ENCODE measurements at places on chromosomes 4 and X.

DNA sequence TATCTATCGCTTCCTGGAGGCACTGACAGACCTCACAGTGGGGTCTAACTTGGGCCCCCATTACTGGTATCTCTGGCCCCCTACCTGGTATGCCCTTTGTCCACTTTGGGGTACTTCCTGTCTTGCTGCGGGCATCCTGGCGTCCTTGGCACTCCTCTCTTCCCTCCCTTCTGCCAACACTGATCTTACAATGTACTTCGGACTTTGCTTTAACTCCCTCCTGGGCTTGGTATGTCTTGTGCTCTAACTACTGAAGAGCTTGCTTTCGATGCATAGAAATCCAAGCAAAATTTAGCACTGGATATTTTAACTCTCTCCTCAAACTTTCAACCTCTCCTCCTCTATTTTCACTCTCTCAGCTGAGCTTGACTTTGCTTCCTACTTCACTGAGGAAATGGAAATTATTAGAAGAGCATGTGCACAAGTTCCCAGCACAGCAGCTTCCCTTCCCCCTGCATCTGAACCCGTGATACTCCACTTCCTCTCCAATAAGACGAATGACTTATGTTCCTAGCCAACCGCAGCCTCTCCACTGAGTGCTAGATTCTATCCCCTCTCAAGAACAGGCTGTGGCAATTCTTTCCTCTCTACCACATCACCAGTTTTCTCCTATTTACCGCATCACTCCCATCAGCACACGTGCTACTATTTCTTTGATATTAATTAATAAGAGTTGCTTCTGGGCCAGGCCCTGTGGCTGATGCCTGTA lies 52.9 kb downstream of the SUPT20HL2 start:
- DNase-seq: no peak

GRCh38 chr4:10981096-10981495 lies 296.5 kb upstream of the CLNK start:
- DNase-seq: no peak

DNA sequence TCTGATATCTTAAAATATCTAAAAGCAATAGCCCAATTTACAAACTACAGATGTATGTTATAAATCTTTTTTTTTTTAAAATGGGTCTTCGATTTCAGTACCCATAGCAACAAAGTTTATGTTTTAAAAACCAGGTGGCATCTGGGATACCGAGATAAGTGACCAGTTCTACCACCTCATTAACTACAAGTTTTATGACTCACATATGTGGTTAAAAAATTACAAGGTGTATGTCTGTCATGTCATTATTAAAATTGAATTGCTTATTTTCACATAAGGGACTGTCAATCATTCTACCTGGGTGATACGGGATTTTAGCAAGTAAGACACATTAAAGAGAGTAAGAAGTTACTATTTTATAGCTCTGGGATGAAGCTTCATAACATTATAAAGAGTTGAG lies 192.0 kb upstream of the ETNPPL start:
- DNase-seq: no peak

- DNase-seq: no peak
These were observed 21.3 kb downstream of the HERC5 start for GRCh38 chr4:88478247-88478646.

DNA sequence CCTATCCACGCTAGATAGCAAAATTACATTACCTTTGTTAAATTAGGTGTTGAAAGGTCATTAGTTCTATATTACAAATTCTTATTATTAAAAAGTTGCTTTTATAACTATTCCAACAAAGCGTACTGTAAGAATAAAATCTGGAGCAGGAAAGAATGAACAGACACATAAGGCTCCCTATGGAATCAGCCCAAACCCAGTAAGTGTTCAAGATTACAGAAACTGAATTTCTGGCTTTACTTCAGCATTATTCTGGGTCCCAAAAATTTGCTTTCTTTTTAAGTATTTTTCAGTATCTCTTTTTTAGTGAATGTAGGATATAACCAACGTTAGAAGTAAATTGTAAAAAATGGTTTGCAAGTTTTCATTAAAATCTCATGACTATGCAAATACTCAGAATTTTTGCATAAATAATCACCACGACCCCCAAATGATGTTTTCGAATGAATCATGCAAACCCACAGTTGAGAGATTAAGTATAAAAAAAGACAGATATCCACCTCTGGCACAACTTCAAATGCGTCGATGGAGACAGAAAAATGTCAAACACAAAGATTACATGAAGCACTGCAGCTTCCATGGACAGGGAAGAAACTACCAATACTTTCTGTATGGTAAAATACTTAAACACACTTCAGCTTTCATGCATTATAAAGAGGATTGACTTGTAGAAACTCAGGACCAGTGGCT lies 238.5 kb downstream of the RASL11B start:
- DNase-seq: no peak

DNA sequence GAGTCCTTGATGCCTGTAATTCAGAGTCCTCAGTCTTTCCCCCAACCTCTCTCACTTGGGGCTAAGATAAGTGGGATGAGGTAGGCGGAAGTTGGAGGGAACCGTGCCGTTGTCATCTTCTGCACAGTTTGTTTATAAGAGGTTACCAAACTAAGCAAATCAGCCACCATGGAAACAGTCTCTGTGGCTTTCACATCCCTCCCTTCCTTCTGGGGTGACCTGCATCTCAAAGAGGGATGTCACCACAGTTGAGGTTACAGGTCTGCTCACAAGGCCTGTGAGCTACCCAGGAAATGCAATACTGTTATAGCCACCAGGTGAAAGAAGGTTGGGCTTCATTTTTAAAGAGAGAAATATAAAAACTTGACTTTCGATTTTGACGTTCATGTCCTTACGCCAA lies 26.3 kb downstream of the RTL5 start:
- no peak for DNase-seq

DNA sequence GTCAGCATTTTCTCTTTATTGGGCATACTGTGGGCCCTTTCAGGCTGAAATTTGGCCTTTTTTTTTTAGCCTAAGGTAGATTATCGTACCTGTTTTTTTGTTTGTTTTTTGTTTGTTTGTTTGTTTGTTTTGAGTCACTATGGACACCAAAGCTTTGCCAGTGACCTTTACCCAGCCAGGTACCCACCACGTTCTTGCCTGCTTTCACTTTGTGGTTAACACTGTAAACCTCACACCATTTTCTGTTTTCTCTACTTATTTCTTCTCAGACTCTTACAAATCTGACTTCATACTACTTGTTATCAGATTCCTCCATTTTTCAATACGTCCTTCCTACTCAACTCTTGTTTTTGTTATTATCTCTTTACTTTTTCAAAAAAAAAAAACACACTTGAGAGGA lies 81.5 kb downstream of the ZNF674 start:
- DNase-seq: no peak

DNA sequence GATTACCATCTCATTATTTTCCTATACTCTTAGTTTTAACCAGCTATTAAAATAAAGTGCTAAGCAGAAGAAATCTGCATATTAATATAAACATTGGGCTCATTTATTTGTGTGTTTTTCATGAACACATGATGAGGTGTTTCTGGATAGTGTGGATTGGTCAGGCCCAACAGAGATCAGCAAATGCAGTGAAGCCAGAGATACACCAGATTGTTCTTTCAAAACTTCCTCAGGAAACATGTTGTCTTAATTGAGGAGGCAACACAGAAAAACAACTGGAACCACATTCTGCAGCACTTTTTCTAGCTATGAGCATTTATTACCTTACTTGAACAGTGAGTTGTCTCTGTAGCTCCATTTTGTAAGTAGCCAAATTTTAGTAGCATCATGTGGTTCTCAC lies 69.9 kb downstream of the PALLD start:
- DNase-seq: no peak

DNA sequence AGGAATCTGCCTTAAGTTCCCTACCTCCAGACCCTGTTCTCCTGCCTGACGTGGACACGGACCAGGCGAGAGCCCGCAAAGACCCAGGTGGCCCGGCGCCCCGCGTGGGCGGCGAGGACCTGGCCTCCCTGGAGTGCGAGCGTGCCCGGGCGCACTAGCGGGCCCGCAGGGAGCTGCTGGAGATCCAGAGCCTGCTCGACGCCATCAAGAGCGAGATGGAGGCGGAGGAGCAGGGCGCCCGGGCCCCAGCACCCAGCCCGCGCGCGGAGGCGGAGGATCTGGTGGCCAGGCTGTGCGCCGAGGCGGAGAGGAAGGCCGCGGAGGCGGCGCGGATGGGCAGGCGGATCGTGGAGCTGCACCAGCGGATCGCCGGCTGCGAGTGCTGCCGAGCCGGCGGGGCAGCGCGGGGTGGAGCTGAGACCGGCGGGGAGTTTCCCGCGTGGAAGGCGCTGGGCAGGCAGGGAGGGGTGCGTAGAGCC lies 18.2 kb downstream of the MRFAP1 start:
- no peak for DNase-seq

GRCh38 chr4:90007494-90008167 lies 113.0 kb downstream of the MMRN1 start:
- DNase-seq: no peak

- no peak for DNase-seq
These were observed 251.5 kb downstream of the RASL11B start for GRCh38 chr4:53113431-53114225.

- no peak for DNase-seq
These were observed 7.6 kb downstream of the RELL1 start for GRCh38 chr4:37678624-37679023.

DNA sequence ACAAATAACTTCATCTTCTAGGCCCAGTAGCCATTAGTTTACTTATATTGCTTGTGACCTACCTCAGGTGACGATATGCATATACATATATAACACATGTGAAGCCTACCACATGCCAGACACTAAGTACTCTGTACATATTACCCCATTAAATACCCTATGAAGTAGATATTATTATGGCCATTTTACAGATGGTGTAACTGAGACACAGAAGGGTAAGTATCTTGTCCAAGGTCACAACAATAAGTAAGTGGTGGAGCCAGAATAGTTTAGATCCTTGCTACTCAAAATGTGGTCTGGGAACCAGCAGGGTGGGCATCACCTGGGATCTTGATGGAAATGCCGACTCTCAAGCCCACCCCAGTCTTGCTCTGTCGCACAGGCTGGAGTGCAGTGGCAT lies 78.1 kb upstream of the RAPGEF2 start:
- no peak for DNase-seq

DNA sequence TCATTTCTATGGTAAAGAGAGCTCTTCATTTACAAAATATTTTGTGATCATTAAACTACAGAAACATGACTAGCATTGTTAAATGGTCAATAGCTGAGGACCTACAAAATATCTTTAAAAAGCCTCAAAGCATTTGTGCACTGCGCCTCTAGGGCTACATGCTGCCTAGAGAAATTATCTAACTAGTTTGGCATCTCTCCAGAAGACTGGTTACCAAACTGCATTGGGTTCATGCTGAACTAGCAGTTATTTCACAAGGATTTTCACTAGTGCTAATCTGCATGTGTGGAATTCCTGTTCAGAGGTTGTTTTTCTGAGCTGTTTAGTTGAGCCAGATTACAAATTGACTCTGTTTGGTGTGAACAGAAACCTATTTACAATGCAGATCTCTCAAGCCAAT lies 58.5 kb upstream of the PITX2 start:
- DNase-seq: no peak

DNA sequence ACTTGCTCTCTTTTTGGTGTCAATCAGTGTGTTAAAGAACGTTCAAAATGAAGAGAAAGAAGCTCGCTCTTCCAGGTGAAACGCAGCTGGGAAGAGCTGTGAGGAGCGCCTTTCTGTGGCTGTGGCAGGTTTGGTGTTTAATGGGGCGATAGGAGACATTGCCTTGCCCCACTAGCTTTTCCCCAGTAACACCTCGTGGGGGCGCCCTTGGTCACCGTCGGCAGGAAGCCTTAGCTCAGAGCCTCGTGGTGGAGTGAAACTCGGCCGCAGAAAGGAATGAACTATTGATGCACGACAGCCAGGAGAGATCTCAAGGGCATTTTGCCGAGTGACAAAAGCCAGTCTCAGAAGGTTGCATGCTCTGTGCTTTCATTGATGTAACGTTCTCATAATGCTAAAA lies 65.1 kb downstream of the GPR143 start:
- no peak for DNase-seq

DNA sequence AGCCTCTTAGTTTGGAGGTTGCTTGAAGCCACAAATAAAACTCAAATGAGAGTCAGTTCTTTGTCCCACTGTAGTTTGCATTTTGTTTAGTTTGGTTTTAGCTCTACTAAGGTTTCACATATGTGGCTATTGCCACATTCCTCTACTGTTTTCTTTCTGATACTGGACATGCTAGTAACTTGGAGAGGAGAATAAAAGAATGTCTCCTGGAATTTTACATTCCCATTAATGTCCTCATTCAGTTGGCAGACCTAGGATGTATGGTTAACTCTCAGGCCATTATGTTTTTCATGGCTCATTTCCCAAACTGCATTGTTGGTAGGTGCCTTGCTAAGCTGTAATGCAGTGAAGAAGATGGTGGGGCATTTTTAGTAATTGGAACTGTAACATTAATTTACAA lies 29.9 kb downstream of the UPRT start:
- DNase-seq: no peak

- DNase-seq: no peak
These were observed 23.6 kb downstream of the KLF3 start for GRCh38 chr4:38687571-38688011.

GRCh38 chr4:114343015-114343414 lies 255.6 kb upstream of the UGT8 start:
- DNase-seq: no peak

DNA sequence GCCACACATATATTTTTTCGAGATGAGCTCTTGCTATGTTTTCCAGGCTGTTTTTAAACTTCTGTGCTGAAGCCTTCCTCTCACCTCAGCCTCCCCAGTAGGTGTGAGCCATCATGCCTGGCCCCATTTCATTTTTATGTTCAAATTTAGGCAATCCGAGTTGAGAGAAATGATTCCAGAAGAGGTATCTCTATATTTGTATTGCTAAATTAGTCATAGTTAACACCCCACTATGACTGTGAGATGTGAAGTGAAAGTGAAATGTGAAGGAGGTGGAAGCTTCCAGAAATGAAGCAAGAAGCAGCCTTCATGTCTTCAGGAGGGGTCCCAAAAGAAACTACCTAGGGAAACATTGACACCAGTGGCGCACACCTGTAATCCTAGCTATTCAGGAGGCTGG lies 17.7 kb downstream of the APELA start:
- no peak for DNase-seq
